Cortex of kidney (tissue), 1 donor: ENCODE measurements at places on chromosomes 3 and 15.

DNA sequence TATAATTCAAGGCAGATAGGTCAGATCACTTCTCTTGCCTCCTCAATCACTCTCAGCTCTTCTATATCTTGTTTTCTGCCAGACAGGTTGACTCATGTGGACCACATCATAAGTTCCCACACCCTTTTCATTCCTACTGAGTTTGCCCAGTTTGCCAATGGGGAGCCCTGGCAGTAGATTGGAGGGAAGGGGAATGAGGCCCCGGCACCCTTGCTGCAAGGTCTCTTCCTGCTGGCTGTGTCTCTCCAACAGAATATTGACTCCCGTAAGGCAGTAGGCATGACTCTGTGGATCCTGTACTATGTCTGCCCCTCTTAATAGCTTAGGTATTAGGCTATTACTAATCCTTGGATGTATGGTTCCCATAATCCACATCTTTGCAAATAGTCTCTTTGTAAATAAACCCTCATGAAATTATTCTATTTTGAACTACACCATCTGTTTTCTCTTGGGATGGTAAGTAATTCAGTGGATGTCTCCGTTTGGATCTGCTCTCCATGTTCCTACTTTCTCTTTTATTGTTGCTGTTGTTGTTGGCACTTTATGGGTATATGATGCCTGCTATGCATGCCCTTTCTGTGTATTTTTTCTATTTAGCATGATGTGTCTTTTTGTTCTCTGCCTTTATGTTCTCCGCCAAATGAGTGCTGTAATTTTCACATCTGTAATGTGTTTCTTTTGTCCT lies 65.5 kb upstream of the DCBLD2 start:
- no peak for DNase-seq

DNA sequence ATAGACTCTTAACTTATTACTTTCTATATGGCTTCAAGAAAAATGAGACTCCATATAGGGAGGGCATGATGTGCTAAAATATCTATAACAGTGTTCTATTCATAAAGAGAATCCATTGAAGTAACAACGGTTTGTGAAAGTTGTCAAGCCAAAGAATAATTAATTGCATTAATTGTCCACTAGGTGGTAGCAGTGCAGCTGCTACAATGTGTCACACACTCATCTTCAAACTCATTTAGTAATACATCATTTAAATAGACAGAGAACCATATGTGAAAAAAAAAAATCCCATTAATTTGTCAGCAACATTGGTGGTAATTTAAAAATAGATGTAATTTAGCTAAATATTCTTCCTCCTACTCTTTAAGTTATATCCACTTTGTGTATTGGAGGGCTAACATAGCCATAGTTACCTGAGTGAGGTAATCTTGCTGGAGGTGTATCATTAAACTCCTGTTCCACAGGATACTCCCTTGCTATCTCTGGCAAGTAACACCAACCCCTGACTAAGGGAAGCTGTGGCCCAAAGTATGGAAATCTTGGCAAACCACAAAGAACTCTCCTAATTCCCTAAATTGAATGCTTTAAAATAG lies 3.7 kb upstream of the CPA3 start:
- DNase-seq = no peak

- no peak for DNase-seq
Observed at GRCh38 chr15:69653846-69654245, 201.2 kb downstream of the RPLP1 start.

DNA sequence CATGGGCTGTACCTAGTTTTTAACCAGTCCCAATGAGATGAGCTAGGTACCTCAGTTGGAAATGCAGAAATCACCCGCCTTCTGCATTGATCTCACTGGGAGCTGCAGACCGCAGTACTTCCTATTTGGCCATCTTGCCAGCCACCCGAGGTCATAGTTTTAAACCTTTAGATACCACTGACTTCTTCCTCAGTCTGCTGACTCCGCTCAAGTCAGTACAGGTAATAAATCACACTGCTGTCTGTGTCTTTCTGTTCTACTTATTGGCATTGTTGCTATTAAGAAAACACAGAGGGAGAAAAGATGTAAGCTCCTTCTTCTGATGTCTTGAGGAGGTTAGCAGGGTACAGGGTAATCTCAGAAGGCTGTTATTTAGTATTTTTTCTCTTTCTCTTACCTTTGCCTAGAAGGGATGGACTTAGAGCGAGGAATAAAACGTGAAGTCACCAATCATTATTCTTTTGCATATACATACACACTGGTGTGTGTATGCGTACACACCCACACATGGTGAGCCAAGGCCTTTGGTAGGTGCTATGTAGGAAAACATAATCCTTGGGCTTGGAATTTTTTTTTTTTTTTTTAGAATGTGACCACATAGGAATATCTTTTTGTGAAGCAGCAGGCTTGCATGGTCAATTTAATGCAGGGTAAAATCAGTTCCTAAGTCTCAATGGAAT lies 197.2 kb downstream of the EDEM1 start:
- no peak for DNase-seq

GRCh38 chr3:53478166-53478830 lies 16.1 kb upstream of the CACNA1D start:
- no peak for DNase-seq

DNA sequence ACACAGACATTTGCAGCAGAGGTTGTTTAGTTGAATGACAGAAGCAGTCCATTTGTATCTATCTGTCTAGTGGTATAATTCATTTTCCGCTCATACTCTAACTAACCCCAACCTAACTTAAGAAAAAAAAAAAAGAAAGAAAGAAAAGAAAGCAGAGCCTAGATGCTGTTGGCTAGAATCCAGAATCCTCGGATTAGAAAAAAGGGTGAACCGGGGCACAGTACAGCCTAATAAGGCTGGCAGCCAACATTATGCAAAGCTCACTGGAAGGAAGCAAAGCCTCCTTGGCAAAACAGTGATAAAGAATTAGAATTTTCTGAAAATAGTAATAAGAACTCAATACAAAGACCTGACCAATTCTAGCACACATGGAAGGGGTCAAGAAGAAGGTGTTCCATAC lies 640.8 kb downstream of the TUSC7 start:
- DNase-seq = no peak

DNA sequence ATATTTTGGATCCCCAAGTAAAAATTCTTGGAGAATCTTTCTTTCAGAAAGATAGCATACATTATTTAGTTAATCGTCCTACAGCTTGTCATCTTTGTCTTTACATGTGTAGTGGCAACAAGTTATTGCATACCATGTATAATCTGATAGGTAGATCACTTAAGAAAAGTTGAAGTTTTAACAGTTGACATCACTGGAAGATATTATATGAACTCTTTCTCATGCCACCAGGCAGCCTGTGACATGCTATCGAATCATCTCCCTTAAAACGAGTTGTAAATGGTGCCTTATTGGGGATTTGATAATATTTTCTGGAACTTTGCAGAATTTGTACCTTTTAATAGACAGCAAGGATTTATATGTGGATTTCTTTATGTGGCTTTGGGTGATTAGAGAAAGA lies 8.7 kb downstream of the U2SURP start:
- DNase-seq = no peak

DNA sequence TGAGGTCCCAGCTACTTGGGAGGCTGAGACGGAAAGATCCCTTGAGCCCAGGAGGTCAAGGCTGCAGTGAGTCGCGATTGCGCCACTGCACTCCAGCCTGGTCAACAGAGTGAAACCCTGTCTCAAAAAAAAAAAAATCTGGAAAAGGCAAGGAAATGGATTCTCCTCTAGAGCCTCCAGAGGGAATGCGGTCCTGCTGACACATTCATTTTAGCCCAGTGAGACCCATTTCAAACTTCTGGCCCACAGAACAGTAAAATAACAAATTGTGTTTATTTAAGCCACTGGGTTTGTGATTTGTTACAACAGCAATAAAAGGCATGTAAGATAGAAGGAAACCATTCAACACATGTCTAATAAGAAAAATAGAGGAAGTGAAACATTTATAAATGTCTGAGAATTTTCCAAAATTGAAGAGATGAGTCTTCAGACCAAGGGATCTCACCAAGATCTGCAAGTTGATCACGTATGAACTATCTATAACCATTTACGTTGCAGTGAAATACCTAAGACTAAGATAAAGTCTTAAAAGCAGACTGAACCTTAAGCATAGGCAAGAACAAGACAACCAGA lies at the start of gene HTR3E:
TSS of gene HTR3E (plus strand) at position 254 of the 573 bp plus-strand sequence. CDS start 466 bp downstream, outside the sequence.
- DNase-seq = no peak
